ENCODE measurements at places on chromosomes 12 and 14.

GRCh38 chr14:54610051-54610977, 43.4 kb downstream of the SAMD4A start:
- DNase-seq: no peak

GRCh38 chr12:5200278-5201087, 156.8 kb downstream of the KCNA5 start:
- no peak for DNase-seq

DNA sequence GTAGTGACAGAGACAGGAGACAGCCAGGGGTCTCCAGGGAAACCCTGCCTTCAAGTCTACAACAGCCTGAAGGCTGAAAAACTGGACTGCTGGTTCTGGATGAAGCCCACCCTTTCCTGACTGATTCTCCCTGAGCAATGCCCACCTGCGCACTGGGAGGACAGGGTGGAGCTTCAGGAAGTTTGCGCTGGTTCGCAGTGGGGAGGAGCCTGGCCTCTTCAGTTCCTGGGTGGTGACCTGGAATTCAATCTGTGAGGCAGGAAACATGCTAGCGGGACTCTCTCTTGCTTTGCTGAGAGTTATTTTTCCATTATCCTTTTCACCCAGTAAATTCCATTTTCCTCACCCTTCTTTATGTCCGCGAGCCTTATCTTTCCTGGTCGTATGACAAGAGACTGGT, 600.8 kb downstream of the TRHDE start:
- no peak for DNase-seq

GRCh38 chr14:21749306-21749868, 75.8 kb upstream of the OR4E1 start:
- no peak for DNase-seq

GRCh38 chr12:98344046-98344930, 171.1 kb upstream of the TMPO start:
- DNase-seq: no peak

GRCh38 chr12:30082381-30082780, 298.6 kb upstream of the TMTC1 start:
- no peak for DNase-seq

DNA sequence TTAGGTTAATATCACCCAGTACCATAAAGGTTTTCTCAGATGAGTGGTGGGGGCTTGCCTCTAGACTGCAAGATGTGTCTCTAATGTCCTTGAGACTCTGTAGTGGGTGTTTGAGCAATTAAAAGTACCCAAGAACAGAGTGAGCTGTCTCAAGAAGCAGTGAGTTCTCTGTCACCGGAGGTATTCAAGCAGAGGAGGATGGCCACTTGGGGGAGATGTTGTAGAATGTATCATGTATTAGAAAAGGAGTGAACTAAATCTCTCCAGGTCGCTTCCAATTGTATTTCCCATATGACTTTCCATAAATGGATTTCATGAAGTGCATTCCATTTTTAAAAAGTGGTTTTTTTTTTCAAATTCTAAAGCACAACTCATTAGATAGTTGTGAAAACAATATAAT, 35.0 kb downstream of the SLC17A8 start:
- no peak for DNase-seq
